ENCODE measurements at places on chromosomes 5 and 9.

GRCh38 chr5:131081374-131081773 lies 83.7 kb downstream of the HINT1 start:
- DNase-seq: peak; percentile 53

DNA sequence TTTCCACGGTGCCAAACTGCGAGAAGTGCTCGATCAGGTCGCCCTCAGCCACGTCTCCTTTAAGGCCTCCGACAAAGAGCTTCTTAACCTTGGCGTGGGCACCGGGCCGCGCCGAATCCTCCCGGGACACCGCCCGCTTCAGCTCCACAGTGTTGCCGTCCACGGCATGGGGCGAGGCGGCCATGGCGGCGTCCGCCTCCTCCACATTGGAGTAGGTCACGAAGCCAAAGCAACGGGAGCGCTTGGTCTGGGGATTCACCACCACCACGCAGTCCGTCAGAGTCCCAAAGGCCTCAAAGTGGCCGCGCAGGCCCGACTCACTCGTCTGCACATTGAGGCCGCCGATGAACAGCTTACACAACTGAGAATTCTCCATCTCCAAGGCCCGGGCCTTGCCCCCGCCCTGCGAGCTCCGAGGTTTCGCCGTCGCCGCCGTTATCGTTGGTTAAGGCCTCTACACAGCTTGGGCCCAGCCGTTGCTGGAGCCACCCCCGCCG lies 424 bp downstream of the HNRNPA0 start:
- DNase-seq: no peak

GRCh38 chr5:132859889-132860437 lies 6.3 kb downstream of the GDF9 start:
- no peak for DNase-seq

GRCh38 chr9:211036-211435 lies 3.6 kb upstream of the DOCK8 start:
- no peak for DNase-seq

- no peak for DNase-seq
Measured at GRCh38 chr5:38059876-38060275, 198.5 kb upstream of the EGFLAM start.

DNA sequence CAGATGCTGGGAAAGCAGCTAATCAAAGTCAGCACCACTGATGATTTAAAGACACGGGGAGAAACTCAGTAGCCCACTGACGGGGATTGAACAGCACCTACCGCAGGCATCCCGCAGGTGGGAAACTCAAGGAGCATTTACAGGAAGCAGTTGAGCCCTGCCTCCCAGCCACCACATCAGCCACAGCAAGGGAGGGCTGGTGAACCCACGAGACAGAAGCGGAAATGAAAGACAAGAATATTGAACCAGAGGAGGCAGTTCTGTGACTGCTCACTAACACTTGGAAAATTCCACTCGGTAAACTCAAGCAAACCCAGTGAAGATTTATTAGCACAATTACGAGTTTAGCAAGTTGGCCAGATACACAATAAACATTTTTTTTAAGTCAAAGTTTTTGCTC lies 10.6 kb upstream of the FAM163B start:
- peak; percentile 88 for DNase-seq

GRCh38 chr5:172971482-172971881 lies 12.1 kb upstream of the ATP6V0E1 start:
- no peak for DNase-seq

DNA sequence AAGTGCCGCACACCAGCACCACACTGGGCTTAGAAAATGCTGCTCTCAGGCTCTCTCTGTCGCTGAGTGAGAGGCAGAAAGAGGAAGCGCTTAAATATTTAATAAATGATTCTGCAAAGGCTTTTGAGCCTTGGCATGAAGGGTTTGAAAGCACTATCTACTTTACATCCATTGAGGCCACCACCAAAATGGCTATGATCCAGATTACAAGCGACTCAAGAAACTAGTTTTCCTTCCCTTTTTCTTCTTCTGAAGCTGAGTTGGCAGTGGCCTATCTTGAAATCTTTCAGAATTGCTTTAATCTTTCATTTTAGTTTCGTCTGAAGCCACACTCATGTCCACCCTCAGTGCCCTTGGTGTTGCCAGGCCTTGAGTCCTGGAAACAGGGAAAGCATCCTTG lies 59.5 kb downstream of the EBF1 start:
- peak; percentile 91 for DNase-seq

GRCh38 chr9:17521100-17521855 lies 57.6 kb upstream of the SH3GL2 start:
- no peak for DNase-seq

DNA sequence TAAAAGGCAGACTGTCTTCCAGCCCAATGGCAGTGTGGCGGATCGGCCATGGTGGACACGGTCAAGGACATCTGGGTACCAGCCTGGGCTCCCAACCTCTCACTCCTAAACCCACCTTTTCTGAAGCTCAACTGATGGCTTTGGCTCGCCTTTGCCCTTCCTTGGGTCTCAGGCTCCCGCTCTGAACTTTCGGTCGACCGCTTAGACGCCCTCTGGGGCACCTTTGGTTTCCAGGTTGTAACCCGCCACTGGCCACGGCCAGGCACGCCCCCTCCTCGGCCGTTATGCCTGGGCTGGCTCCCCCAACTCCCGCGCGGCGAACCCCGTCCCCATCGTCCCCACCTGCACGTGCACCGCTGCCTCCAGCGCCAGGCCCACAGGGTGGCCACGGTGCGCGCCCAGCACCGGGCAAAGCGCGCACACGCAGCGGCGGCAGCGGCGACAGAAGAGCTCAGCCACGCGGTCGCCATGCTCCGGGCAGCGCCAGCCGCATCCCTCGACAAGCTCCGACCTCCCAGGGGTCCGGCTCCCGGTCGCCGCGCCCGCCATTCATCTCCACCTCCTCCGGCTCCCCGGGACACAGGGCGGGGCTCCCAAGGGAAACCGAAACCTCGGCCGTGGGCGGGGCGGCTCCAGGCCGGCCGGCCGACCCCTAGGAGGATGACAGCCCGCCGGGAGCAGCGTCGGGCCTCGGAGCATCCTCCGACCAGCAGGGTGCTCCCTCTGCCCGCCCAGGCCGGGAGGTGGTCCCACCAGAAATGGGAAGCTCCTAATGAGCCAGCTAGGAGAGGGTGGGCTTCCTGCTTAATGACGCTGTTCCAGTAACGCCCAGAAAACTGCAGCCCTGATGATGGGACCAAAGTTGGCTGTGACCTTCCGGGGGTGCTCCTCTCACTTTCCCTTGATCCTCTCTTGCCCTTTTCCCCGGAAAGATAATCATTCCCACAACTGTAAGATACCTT lies at the start of gene TRIM14:
Gene TRIM14, minus strand, starts transcription at position 583 of the 962 bp plus-strand sequence. Its CDS starts 34 bp downstream, at position 549.
- DNase-seq: peak; percentile 74

- DNase-seq: peak; percentile 98
Measured at GRCh38 chr5:109656829-109657228, 32.9 kb upstream of the MAN2A1 start.

DNA sequence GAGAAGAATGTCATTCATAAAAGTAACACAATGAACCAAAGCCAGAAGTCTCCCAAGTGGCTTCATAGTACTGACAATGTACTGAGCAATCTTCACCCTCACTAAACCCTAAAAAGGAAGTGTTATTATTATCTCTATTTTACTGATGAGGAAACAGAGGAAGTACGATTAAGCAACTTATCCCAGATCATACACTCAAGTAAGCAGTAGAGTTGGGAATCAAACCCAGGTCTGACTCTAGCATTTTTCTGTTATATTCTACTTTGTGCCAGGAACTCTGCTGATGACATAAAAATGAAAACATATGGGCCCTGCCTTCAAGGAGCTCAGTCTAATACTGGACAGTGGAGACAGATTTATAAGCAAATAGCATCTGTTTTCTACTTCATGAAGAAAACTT lies 109.2 kb downstream of the RAPGEF6 start:
- DNase-seq: peak; percentile 65

GRCh38 chr5:122674385-122674784 lies 100.5 kb upstream of the SNX2 start:
- no peak for DNase-seq

DNA sequence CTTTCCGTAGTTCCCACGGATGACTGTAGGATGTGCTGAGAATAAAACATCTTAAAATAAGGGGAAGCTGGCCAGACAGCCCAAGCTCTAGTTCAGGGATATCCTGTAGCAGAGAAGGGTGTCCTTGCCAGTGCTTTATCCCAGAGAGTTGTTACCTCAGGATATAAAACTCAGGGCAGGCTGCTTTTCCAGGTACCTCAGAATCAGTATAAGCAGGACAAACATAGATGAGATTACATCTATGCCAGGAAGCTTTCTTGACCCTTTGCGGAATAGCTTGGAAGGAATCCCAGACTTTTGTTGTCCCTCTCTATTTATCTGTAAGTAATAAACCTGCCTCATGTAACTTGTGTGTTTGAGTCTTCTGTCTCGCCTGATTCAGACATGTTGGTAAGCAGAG lies 565.7 kb downstream of the PRDM9 start:
- no peak for DNase-seq

DNA sequence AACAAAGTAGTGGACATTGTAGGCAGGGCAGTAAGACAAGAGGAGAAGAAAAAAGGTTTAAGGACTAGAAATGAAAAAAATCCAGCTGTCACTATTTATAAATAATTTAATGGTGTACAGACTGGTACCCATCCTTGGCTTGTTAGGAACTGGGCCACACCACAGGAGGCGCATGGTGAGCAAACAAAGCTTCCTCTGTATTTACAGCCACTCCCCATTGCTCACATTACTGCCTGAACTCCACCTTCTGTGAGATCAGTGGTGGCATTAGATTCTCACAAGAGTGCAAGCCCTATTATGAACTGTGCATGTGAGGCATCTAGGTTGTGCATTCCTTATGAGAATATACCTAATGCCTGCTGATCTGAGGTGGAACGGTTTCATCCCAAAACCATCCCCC lies 62.6 kb upstream of the DMAC1 start:
- DNase-seq: no peak

- DNase-seq: no peak
Measured at GRCh38 chr9:123395689-123396511, 39.9 kb downstream of the CRB2 start.

GRCh38 chr5:127441799-127442484 lies 75.5 kb upstream of the PRRC1 start:
- DNase-seq: peak; percentile 6

DNA sequence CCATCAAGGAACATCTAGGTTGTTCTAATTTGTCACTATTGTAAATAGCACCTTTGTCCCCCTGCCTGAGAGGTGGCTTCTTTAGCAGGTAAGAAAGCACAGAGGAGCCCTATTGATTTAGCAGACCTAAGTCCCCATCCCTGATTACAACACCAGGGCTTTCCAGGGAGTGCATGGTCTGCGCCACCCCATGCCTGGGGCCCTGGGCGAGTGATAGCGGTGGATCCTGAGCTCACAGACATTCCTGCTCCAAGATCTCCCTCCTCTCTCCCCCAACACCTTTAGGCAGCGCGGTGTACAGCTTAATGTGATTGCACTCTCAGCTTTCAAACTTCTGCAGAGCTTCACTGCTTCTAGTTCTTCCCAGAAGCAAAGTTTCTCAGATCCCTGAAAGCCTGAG lies 67.4 kb upstream of the WWC1 start:
- DNase-seq: no peak

DNA sequence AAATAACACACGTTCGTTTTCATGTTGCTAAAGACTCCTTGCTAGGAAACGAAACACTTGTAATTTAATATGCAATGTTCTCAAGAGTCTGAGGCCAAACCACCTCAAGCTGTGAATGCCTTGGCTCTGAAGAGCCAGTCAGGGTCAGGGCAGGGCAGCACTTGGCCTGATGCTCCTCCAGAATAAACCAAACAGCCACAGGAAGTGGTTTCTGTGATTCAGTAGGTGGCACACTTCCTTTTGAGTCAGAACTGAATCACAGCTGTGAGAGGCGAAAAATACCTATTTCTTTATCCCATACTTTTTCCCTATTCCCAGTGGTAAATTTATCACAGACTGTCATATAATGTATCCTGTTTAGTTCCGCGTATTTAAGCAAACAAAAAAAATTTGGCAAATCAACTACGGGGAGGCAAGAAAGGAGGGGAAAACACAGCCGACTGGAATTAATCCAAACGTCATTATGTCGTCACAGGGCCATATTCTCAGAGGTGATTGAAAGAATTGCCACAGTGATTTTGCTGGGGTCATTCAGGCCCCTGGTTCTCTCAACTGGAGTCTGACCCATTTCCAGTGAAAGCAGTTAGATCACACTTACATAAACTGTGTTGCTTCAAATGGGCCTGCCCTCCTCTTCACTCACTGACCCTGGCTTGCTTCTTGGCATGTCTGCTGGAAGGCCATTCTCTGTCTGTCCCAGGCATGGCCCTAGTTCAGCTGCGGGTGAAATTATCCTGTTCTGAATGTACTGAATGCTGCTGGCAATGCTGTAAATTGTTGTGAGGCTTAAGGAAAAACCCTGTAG lies 71.2 kb downstream of the ARRDC3 start:
- peak; percentile 89 for DNase-seq

GRCh38 chr9:105416840-105417239 lies 31.0 kb upstream of the FSD1L start:
- DNase-seq: no peak

- DNase-seq: no peak
Measured at GRCh38 chr5:72693546-72694205, 122.8 kb upstream of the TNPO1 start.

- no peak for DNase-seq
Measured at GRCh38 chr5:164336276-164336675, 830.9 kb downstream of the MAT2B start.

DNA sequence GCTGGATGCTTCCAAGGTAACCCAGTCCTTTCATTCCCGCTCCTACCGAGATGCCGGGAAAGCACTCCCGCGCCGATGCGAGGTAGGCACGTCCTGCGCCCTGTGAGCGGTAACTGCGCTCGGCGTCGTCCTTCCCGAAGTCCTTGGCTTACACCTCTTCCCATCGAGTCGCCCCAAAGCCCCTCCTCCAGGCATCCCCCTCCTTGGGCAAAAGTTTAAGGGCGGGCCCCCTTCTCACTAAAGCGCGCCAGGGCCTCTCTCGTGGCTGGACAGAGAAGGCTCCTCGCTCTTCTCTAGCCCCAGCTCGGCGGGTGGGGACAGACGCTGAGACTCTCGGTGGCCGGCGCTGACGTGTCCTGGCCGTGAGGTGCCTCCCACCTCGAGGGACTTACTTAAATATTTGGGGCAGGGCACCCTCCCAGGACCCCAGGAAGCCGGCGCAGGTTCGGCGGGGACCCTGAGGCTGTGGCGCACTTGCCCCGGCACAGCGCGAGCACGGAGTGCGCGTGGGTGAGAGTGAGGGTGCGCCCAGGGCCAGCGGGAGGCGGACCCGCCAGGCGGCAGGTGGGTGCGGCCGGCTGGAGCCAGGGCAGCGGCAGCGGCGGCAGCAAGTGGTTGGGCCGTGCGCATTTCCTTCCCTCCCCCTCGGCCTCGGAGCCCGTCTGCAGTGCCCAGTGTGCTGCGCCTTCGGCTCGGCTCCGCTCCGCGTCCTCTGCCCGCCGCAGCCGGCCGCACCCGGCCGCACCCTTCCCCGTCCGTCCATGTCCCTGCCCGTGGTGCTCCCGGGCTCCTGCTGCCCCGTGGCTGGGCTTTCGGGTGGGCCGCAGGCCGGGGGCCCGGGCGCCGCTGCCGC lies at the start of gene ENTREP1:
Gene ENTREP1, plus strand, starts transcription at position 667 of the 853 bp plus-strand sequence. Its CDS starts 95 bp downstream, at position 762.
- DNase-seq: no peak

Data from MV-4-11 (cell line).